Pancreas (tissue), 10 donors: ENCODE measurements at places on chromosomes 13 and 19. TPM values are rescaled to one million over a fixed set of nuclear protein-coding genes. Genes with fewer than 3 reads are reported as not detected.

GRCh38 chr19:46903458-46903857 lies 42.7 kb downstream of the ARHGAP35 start:
- H3K36me3 ChIP-seq: no peaks in the 10 kb centered on the region
- no peaks in the 10 kb centered on the region for H3K27me3 ChIP-seq
- DNase-seq: no peak
- no peak overlapping the region for H3K4me3 ChIP-seq
- H3K4me1 ChIP-seq: peaks cover 19% of the 10 kb centered on the region

Gene TEX101
- not detected for total RNA-seq

- DNase-seq: no peak
- no peak overlapping the region for H3K27ac ChIP-seq
- no peaks in the 10 kb centered on the region for H3K4me1 ChIP-seq
- no peaks in the 10 kb centered on the region for H3K27me3 ChIP-seq
Observed at GRCh38 chr13:44322928-44323327, 50.7 kb upstream of the SERP2 start.

Gene S1PR4
- not detected for total RNA-seq

Gene ZNF730
- not detected for total RNA-seq

DNA sequence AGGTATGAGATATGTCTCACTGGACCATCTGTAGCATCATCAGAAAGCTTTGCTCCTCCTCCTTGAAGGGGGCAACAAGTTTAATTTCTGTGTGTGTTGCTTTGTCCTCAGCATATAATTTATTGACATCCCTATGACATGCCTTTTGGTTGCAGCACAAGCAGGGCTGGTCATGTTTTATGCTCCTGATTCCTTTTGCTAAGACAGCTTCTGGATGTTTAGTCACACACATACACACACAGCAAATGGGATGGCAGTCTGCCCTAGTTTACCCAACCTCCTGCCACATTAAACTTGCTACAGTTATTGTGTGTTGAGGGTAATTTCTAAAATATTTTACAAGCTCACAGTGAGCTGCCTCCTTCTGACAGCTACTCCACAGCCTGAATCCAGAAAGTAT lies 217.9 kb upstream of the RXFP2 start:
- no peak overlapping the region for H3K27ac ChIP-seq
- H3K4me3 ChIP-seq: no peak overlapping the region
- no peak for DNase-seq
- H3K27me3 ChIP-seq: peaks cover 4% of the 10 kb centered on the region
- H3K4me1 ChIP-seq: no peaks in the 10 kb centered on the region
- no peaks in the 10 kb centered on the region for H3K36me3 ChIP-seq

Gene ABHD8
- total RNA-seq: 6.1 TPM

DNA sequence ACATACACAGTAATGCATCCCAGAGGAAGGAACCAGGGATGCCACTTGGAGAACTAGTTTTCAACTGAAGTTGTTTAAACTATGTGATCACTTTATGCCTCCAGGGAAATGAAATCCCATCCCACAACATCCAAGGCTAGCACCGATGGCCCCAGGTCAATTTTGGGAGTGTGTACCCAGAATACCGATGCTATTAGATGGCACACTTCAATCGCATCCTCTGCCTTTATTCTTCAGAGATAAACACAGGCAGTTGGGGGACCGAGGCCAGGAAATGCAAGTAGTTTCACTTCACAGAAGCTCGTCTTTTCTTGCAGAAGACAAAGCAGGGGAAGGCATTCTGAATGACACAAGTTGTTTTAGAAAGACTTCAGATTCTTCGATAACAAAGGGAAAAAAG lies 13.8 kb downstream of the STK24 start:
- peaks cover 34% of the 10 kb centered on the region for H3K4me1 ChIP-seq
- DNase-seq: no peak
- H3K36me3 ChIP-seq: no peaks in the 10 kb centered on the region
- no peaks in the 10 kb centered on the region for H3K27me3 ChIP-seq
- no peak overlapping the region for H3K4me3 ChIP-seq
- no peak overlapping the region for H3K27ac ChIP-seq

DNA sequence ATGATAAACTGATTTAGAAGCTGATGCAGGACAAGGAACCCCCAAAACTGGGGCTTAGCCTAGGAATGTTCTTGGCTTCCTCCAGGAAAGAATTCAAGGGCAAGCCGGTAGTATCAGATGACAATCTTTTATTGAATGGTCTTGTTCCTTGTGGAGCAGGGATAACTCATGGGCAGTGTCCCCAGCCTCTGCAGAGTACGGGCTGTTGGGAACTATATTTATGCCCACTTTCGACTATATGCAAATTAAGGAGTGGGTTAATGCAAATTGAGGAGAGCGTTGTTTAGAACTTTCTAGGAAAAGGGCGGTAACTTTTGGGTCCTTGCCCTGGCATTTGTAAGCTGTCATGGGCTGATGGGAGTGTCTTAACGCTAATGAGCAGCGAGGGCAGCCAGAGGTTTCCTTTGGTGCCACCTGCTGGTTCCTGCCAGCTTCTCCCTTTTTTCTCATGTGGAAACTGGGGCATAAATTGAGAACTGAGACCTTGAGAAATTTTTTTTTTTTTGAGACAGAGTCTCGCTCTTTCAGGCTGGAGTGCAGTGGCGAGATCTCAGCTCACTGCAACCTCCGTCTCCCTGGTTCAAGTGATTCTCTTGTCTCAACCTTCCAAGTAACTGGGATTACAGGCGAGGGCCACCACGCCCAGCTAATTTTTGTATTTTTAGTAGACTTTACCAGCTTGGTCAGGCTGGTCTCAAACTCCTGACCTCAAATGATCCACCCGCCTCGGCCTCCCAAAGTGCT lies 79.4 kb upstream of the ABCC4 start:
- DNase-seq: peak; percentile 70
- no peaks in the 10 kb centered on the region for H3K36me3 ChIP-seq
- H3K27me3 ChIP-seq: no peaks in the 10 kb centered on the region
- H3K27ac ChIP-seq: no peak overlapping the region
- peaks cover 5% of the 10 kb centered on the region for H3K4me1 ChIP-seq

- DNase-seq: no peak
- H3K27me3 ChIP-seq: no peaks in the 10 kb centered on the region
- no peaks in the 10 kb centered on the region for H3K36me3 ChIP-seq
- no peak overlapping the region for H3K4me3 ChIP-seq
- no peak overlapping the region for H3K27ac ChIP-seq
Observed at GRCh38 chr19:29809795-29810503, 1.8 kb upstream of the CCNE1 start.

- H3K27me3 ChIP-seq: no peaks in the 10 kb centered on the region
- H3K36me3 ChIP-seq: no peaks in the 10 kb centered on the region
- no peak for DNase-seq
- H3K4me3 ChIP-seq: no peak overlapping the region
- H3K4me1 ChIP-seq: no peaks in the 10 kb centered on the region
Observed at GRCh38 chr19:41324231-41324702, 14.3 kb downstream of the CCDC97 start.

GRCh38 chr19:11576227-11576626 lies 1.2 kb downstream of the ACP5 start:
- H3K36me3 ChIP-seq: no peaks in the 10 kb centered on the region
- no peaks in the 10 kb centered on the region for H3K27me3 ChIP-seq
- no peak for DNase-seq
- no peaks in the 10 kb centered on the region for H3K4me1 ChIP-seq
- no peak overlapping the region for H3K4me3 ChIP-seq

DNA sequence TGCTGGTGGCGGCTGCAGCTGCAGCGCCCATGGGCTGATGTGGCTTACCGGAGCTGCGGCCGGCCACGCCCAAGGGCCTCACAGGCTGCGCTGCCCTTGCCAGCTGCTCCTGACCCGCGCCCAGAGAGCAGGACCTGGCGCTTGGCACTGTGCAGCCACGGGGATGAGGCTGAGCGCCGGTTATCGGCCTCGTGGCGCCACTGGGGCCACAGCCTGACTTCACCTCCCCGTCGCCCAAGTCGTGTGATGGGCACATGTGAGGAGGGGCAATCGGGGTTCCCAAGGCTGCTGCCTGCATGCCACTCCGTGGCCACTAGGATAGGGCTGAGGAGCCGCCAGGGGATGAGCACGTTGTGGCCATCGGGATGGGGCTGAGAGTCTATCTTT lies 77.2 kb upstream of the PABPC3 start:
- H3K36me3 ChIP-seq: no peaks in the 10 kb centered on the region
- H3K27me3 ChIP-seq: peaks cover 4% of the 10 kb centered on the region
- H3K27ac ChIP-seq: no peak overlapping the region
- DNase-seq: no peak
- peak overlapping the region; percentile 39 for H3K4me3 ChIP-seq
- no peaks in the 10 kb centered on the region for H3K4me1 ChIP-seq

Gene SPRY2
- total RNA-seq: 10.7 TPM

- H3K27ac ChIP-seq: no peak overlapping the region
Observed at GRCh38 chr13:109055850-109056249, 426.4 kb downstream of the MYO16 start.
